ENCODE measurements at places on chromosomes 5 and 9. TPM values are rescaled to one million over a fixed set of nuclear protein-coding genes. Genes with fewer than 3 reads are reported as not detected.

Gene RANBP17
- 19.7 TPM for total RNA-seq

Gene PCDHB9
- 2.4 TPM for total RNA-seq

Gene FGFR4
- total RNA-seq, result 28.9 TPM

Gene ZNF366
- 1.6 TPM for total RNA-seq

Gene GTF2H2C
- 39.1 TPM for total RNA-seq

Gene EHMT1
- 90.8 TPM for total RNA-seq

Gene FAT2
- total RNA-seq, result not detected

Gene PCDHGA6
- 1.6 TPM for total RNA-seq

Gene CDC25C
- 4.1 TPM for total RNA-seq

Gene NIM1K
- total RNA-seq, result 1.5 TPM

Gene IL5
- not detected for total RNA-seq

Gene OR1B1
- total RNA-seq, result not detected

Gene MCTP1
- total RNA-seq, result 12.3 TPM

Gene CMYA5
- total RNA-seq, result 1.1 TPM

Gene DAB2IP
- total RNA-seq, result 111 TPM

Gene FCN2
- total RNA-seq, result not detected

Gene PTGS1
- 8.8 TPM for total RNA-seq

Gene BTNL8
- 63.5 TPM for total RNA-seq

Gene SPATA31C1
- total RNA-seq, result not detected

Gene AIF1L
- 5.0 TPM for total RNA-seq

Gene DND1
- total RNA-seq, result 1.1 TPM

Gene PCDHGB4
- total RNA-seq, result 0.65 TPM

Gene ABCA1
- total RNA-seq, result 111 TPM

Gene SPINK6
- not detected for total RNA-seq

Gene DOLPP1
- total RNA-seq, result 48.3 TPM

Gene MUSK
- total RNA-seq, result 5.6 TPM

Gene SNCAIP
- 1.2 TPM for total RNA-seq

Gene IFNA2
- not detected for total RNA-seq

Gene ACOT12
- not detected for total RNA-seq

Gene GZMA
- 9.0 TPM for total RNA-seq

Gene MATR3
- 112 TPM for total RNA-seq

Gene PCDHA9
- 0.17 TPM for total RNA-seq

Gene FBP2
- not detected for total RNA-seq

Gene EPB41L4A
- total RNA-seq, result 11.8 TPM

Gene GARIN3
- total RNA-seq, result not detected

Gene EDIL3
- 39.8 TPM for total RNA-seq

Gene ZNF354C
- total RNA-seq, result 1.7 TPM

Gene JAKMIP2
- total RNA-seq, result 9.0 TPM

Gene HAVCR2
- total RNA-seq, result 5.1 TPM

Gene LRRC19
- 96.9 TPM for total RNA-seq

Gene PCDHGB7
- 4.5 TPM for total RNA-seq

Gene CDH9
- total RNA-seq, result not detected

Gene ASB6
- 17.5 TPM for total RNA-seq

Gene RPL12
- 726 TPM for total RNA-seq

Gene CCNI2
- total RNA-seq, result 7.1 TPM

Gene IRX2
- 0.51 TPM for total RNA-seq

All from mucosa of descending colon (tissue), 3 donors.